Stimulated activated CD4-positive, alpha-beta T cell treated with anti-CD3 and anti-CD28 coated beads, Interleukin-1b, Interleukin-23, amount 100 ng/mL, for 48 hours (primary cell): ENCODE measurements at places on chromosomes 11 and 22.

GRCh38 chr11:9855579-9856287 is 191.9 kb downstream of the SWAP70 start:
- DNase-seq: no peak

DNA sequence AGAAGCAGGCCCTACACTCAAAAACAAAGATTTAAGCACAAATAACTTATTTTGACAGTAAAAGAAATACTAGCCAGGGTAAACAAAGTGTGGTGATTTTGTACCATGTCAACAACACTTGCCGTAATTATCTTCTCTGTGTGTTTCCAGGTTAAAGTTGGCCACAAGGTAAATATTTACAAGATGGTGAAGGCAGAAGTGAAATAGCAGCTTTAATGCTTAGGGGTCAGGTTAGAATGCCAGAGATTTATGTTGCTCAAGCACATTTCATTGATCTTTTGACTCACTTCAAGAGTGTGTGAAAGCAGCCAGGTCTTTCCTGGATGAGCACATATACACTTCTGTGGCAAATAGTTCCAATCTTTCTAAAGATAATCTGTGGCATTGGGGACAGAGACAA is 270.2 kb upstream of the LUZP2 start:
- no peak for DNase-seq

GRCh38 chr11:65862191-65862735 is 2.0 kb downstream of the MUS81 start:
- DNase-seq: no peak

DNA sequence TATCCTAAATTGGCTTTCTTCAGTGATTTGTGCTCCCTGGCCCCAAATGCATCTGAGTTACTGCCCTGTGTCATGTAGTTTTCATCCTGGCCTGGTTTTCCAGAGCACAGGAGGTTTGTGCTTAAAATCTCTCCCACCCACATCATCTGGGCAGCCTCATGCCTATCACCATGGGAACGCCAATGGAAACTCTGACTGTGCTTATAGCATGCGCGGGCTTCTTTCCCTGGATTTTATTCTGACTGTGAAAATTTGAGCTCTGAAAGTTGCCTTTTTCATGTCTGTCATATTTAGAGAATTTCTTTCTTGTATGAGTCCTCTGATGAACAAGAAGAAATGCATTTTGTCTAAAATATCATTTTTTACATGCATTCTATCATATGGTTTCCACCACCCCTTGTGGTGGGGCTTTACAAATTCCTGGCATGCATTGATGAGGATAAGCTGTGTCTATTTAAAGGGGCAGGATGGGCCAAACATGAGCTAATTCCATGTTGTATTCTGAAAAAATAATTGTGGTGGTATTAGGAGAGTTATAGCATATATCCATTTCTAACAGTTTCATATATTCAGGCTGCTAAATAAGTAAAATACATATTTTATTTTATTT is 55.1 kb downstream of the IRAG1 start:
- DNase-seq: no peak

GRCh38 chr11:96132437-96132836 is 208.5 kb upstream of the MTMR2 start:
- no peak for DNase-seq

DNA sequence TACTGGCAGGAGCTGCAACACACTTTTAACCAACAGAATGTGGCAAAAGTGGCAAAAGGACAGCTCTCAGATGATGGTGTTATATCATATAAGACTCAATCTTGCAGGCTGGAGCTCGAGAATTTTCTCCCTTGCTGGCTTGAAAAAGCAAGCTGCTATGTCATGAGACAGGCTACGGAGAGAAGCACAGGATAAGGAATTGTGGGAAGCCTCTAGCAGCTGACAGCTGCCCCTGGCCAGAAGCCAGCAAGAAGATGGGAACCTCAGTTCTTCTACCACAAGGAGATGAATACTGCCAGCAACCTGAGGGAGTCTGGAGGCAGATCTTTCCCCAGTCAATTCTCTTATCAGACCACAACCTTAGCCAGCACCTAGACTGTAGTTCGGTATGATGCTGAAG is 24.6 kb downstream of the FXYD6 start:
- DNase-seq: no peak

DNA sequence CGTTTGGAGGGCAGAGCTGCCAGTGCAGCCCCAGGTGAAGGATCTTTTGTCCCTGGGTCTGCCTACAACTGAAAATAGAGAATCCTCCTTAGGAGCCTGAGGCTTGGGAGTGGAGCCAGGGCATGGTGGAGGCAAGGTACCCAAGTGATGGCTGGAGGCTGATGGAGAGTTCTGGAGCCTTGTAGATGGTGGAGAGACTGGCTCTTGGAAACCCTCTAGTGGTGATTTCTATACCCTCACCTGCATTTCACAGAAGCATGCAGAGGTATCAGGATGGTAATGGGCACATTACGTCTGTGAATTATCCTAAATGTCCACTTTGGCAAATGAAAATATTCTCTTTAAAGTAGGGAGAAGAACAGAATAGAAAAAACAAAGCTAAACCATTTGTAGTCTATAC is 44.4 kb downstream of the INSC start:
- no peak for DNase-seq

GRCh38 chr11:119427279-119427678 is 4.3 kb upstream of the THY1 start:
- no peak for DNase-seq
